ENCODE measurements at places on chromosomes 6 and 20.

GRCh38 chr20:51199920-51200319, 177.0 kb upstream of the KCNG1 start:
- no peak for DNase-seq

GRCh38 chr6:113640051-113640450, 217.1 kb upstream of the MARCKS start:
- no peak for DNase-seq

- DNase-seq, result no peak
Measured at GRCh38 chr6:47116606-47117005, 74.5 kb upstream of the ADGRF1 start.

- no peak for DNase-seq
Measured at GRCh38 chr20:8796088-8796660, 272.7 kb upstream of the PLCB4 start.

DNA sequence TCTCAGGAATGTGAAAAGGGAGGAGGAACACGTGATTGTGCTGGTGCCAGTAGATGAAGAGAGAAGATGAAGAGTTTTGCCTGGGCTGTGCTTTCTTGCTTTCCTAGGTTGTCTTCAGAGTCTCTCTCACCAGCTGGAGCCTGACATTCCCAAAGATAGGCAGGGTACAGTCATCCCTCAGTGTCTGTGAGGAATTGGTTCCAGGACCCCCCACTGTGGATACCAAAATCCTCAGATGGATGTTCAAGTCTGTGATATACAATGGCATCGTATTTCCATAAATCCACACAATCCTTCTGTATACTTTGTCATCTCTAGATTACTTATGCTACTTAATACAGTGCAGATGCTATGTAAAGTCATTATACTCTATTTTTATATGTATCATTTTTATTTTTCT, 113.5 kb downstream of the SAMD5 start:
- no peak for DNase-seq

GRCh38 chr6:73041051-73041450, 184.2 kb downstream of the KHDC1L start:
- no peak for DNase-seq

GRCh38 chr6:110440026-110440425, 24.7 kb upstream of the DDO start:
- no peak for DNase-seq

DNA sequence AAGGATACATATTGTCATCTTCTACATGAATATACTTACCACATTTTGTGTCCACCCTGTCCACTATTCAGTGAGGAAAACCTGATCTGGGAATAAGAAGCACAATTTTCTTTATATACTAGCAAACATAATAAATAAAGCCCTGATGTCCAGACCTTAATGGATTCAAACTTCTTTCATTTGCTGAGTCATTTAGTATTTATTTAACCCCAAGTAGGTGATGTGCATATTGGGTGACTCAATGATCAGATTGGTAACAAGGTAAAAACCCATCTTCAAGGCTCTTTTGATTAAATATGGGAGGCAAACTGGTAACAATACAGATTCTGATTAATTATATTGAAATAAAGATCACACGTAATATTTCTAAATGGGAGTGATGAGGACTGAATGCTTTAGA, 1159.8 kb upstream of the EYS start:
- DNase-seq, result no peak

DNA sequence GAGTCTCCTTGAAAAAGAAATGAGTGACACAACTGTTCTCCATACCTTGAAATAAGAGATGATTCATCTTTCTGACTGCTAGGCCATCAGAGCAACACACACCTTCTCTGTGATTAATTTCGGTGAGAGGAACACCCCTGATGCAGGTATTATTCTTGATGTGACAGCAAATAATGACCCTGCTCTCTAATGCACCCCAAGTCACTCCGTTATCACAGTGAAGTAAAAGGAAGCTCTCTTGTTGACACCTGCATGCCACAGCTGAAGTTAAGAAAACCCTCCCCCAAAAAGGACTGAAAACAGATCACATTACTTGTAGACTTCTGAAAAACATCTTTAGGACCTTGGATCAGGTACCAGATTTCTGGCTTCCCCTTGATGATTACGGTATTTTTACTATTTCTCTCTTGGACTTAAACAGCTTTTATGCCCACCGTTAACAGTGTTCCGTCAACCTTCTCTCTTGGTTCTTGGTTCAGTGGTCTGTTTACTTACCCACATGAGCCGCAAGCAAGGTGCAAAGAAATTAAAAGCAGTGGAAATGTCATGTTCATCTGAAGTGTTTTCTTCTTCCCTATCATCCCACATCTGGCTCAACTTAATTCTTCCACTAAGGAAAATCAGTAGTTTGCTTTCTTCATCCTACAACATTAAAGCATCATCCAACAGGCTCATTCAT, 249.7 kb downstream of the GMPR start:
- DNase-seq, result no peak

GRCh38 chr6:52595796-52596130, 18.9 kb upstream of the TRAM2 start:
- no peak for DNase-seq

- DNase-seq, result no peak
Measured at GRCh38 chr6:31952140-31952805, 6.4 kb downstream of the CFB start.

DNA sequence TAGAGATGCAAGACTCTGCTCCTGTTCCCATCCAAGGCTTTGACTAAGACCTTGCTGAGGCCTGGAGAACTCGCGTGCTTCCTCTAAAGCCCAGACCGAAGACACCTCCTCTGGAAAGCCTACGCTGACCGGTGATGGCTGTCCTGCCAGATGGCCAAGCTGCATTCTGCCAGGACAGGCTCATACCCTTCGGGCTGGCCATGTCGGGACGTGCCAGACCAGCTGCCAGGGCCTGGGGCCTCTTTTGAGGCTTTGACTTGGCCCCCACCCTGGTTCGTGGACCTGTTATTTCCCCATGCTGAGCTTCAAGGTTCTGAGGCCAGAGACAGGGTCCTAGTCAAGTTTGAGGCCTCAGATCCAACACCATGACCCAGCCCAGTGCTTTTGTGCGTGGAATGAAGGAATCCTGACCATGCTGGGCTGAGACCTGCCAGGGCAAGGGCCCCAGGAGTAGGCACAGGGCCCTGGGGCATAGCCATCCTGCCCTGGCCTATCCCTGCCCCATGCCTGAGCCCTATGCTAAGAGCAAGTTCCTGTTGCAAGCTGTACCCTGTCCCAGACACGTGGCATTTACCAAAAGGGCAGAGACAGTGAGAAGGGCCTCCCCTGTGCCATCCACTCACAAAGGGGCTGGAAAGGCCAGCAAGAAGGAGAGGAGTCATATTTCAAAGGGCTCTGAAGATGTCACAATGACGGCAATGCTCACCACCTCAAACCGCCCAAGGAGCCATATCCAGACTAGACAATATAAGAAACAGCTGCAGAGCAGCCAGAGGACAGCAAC, 42.8 kb downstream of the MRPL14 start:
- no peak for DNase-seq

Measured in stimulated activated CD4-positive, alpha-beta T cell treated with anti-CD3 and anti-CD28 coated beads, Interleukin-1b, Interleukin-23, amount 100 ng/mL, for 1 hour (primary cell).